Neural crest cell (in vitro differentiated cells): ENCODE measurements at places on chromosomes 3 and 15. TPM values are rescaled to one million over a fixed set of nuclear protein-coding genes. Genes with fewer than 3 reads are reported as not detected.

Gene ZBBX
- total RNA-seq, result 0.73 and 1.6 TPM in 2 replicates

Gene ST3GAL6
- total RNA-seq, result 16.0 and 17.9 TPM in 2 replicates

Gene ROBO1
- total RNA-seq, result 83.5 and 88.7 TPM in 2 replicates

GRCh38 chr3:160401291-160402095, 2.0 kb downstream of the SMC4 start:
- peaks cover 6% of the 10 kb centered on the region for H3K36me3 ChIP-seq
- peaks cover 11% of the 10 kb centered on the region for H3K27me3 ChIP-seq
- no peak for DNase-seq
- H3K4me3 ChIP-seq, result peak overlapping the region; percentile 96
- H3K4me1 ChIP-seq, result peaks cover 54% of the 10 kb centered on the region

- no peak overlapping the region for H3K4me3 ChIP-seq
- peaks cover 53% of the 10 kb centered on the region for H3K4me1 ChIP-seq
- no peak for DNase-seq
- H3K27ac ChIP-seq, result no peak overlapping the region
- no peaks in the 10 kb centered on the region for H3K27me3 ChIP-seq
Observed at GRCh38 chr3:177481329-177481728, 284.0 kb upstream of the TBL1XR1 start.

Gene GP9
- not detected in 2 replicates for total RNA-seq

GRCh38 chr15:100353449-100353848, 11.7 kb upstream of the ADAMTS17 start:
- H3K27me3 ChIP-seq, result peaks cover 45% of the 10 kb centered on the region
- peaks cover 12% of the 10 kb centered on the region for H3K4me1 ChIP-seq

DNA sequence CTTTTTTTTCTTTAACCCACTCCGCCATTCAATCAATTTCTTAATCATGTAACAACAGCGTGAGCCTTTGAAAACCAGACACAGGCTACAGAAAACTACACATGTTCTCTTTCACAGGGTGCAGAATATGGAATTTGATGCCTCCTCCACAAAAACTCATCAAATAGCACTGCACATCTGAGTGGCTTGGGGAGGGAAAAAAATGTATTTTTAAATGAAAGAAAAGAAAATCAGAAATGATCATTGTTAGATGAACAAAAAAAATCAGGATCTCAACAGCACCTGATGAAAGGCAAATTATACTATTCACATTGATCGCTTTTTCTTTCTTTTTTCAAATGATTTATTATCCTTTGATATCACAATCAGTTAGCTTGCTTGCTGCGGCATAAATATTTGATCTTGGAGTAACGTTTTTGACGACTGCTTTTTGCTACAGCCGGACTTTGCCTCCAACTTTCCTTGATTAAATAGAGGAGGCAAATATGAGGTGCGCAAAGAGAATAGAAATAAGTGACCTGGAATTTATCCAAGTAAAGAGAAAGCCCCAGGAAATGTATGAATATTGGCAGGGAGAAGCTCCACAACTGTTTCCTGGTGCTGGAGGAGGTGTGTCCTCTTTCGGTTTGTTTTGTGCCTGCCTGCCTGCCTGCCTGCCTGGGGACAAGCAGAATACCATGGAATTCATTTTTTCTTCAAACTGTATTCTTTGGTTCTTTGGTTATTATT, 63.1 kb downstream of the EDEM1 start:
- no peak overlapping the region for H3K4me3 ChIP-seq
- no peaks in the 10 kb centered on the region for H3K27me3 ChIP-seq
- no peak overlapping the region for H3K27ac ChIP-seq
- H3K4me1 ChIP-seq, result no peaks in the 10 kb centered on the region
- peaks cover under 1% of the 10 kb centered on the region for H3K36me3 ChIP-seq

DNA sequence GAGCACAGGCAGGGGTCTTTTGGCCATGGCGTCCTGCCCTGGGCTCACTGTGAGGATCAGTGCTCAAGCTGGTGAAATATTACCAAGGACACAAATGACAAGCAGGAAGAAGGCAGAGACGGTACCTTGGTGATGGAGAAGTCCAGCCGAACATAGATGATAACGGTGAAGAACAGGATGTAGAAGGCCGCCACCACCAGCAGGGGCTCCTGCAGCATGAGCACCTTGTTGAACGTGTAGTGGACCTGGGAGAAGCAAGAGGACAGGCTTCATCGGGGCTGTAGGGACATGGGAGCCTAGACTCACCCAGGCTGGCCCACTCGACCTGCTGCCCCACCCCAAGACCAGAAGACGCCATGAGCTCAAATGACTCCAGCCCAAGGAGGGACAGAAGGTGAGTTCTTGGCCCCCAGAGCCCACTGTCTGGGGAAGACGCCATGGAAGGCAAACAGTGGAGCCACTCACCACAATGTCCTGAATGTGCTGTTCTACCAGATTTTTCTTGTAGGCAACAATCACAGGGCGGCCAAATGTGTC, 25.1 kb downstream of the RPN1 start:
- no peaks in the 10 kb centered on the region for H3K4me1 ChIP-seq
- H3K27me3 ChIP-seq, result no peaks in the 10 kb centered on the region
- H3K4me3 ChIP-seq, result no peak overlapping the region
- peaks cover 9% of the 10 kb centered on the region for H3K36me3 ChIP-seq
- DNase-seq, result no peak

GRCh38 chr15:27725731-27726130, 373.4 kb downstream of the OCA2 start:
- H3K27ac ChIP-seq, result no peak overlapping the region
- H3K27me3 ChIP-seq, result no peaks in the 10 kb centered on the region
- H3K4me1 ChIP-seq, result peaks cover 15% of the 10 kb centered on the region
- H3K4me3 ChIP-seq, result no peak overlapping the region
- H3K36me3 ChIP-seq, result no peaks in the 10 kb centered on the region

DNA sequence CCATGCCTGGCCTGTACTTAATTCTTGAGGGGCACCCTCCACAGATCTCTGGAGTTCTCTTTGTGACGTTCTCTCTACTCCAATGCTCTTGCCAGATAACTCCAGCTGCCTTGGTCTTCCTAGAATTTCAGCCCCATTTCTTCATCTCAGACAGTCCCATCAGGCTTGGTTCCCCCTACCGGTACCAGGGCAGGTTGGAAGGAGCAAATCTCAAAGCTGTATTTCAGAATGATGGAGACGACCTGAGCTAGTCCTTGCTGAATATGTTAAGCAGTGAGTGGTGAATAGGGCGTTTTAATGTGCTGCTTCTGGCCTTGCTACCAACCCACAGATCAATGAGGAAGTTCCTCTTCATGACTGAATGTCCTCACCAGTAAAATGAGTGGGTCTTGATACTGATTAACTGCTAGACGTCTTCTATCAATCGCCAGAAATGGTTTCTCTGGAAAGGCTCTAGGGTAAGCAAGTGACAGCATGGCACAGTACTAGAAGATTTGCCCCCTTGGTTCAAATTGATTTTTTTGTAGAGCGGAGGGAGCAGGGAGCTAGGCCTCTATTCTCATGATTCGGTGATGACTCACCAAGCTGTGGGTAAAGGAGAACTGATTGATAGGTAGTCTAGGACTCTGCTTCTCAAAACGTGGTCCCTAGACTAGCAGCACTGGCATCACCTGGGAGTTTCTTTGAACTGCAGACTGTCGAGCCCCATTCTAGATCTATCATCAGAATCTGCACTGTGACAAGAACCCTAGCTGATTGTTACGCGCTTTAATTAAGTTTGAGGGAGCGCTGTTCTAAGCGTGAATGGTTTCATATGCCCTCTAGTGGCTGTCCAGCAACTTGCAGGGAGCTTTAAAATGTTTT, 67.8 kb downstream of the UBP1 start:
- H3K4me3 ChIP-seq, result no peak overlapping the region
- no peaks in the 10 kb centered on the region for H3K4me1 ChIP-seq
- no peak overlapping the region for H3K27ac ChIP-seq

DNA sequence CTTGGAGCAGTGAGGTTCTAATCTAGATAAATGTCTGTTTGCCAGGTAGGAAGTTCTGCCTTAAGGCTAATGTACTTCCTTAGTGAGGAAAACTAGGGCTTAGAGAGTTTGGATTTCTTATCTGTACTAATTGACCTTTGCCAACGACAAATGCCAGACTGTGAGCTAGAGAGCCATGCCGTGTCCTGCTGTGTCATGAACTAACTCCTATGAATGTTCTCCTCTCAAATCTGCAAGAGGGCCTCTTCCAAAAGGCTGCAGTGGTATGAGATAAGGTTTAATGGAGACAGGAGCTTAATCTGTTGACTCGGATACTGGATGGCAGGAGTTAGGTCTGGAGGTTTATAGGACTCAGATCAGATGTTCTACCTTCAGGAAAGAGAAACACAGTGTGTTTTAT, 524.9 kb downstream of the NTRK3 start:
- no peak overlapping the region for H3K27ac ChIP-seq
- H3K27me3 ChIP-seq, result no peaks in the 10 kb centered on the region
- peaks cover 31% of the 10 kb centered on the region for H3K4me1 ChIP-seq
- H3K4me3 ChIP-seq, result no peak overlapping the region

Gene GOLGA6B
- not detected in 2 replicates for total RNA-seq

GRCh38 chr3:63878394-63879060, 14.9 kb downstream of the ATXN7 start:
- no peak for DNase-seq
- H3K36me3 ChIP-seq, result no peaks in the 10 kb centered on the region
- H3K4me1 ChIP-seq, result peaks cover 28% of the 10 kb centered on the region
- peak overlapping the region; percentile 67 for H3K27ac ChIP-seq

Gene CAND2
- total RNA-seq, result 14.8 and 15.5 TPM in 2 replicates

DNA sequence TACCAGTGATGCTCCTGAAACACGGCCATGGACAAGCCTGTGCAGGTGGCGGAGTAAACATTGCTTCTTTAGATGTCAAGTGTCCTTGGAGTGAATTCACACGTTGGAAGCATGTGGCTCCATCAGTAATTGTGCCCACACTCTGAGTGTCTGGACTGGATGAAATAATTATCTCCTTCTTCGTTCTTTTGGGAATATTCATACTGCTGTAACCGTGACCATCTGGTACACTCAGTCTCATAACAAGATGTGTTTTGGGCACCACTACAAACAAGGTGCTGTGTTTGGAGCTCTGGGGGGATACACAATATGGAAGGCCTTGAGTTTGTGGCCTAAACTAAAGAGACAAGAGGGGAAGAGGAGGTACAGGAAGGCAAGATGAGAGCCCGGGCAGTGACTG, 165.6 kb downstream of the APBA2 start:
- H3K27me3 ChIP-seq, result no peaks in the 10 kb centered on the region
- no peak overlapping the region for H3K27ac ChIP-seq
- H3K4me1 ChIP-seq, result peaks cover 61% of the 10 kb centered on the region
- H3K4me3 ChIP-seq, result no peak overlapping the region
- H3K36me3 ChIP-seq, result peaks cover 32% of the 10 kb centered on the region
- no peak for DNase-seq
